Stromal cell of bone marrow (primary cell): ENCODE measurements at places on chromosomes 3 and 15.

- DNase-seq = no peak
These were observed 77.2 kb downstream of the LDHAL6B start for GRCh38 chr15:59283717-59284391.

DNA sequence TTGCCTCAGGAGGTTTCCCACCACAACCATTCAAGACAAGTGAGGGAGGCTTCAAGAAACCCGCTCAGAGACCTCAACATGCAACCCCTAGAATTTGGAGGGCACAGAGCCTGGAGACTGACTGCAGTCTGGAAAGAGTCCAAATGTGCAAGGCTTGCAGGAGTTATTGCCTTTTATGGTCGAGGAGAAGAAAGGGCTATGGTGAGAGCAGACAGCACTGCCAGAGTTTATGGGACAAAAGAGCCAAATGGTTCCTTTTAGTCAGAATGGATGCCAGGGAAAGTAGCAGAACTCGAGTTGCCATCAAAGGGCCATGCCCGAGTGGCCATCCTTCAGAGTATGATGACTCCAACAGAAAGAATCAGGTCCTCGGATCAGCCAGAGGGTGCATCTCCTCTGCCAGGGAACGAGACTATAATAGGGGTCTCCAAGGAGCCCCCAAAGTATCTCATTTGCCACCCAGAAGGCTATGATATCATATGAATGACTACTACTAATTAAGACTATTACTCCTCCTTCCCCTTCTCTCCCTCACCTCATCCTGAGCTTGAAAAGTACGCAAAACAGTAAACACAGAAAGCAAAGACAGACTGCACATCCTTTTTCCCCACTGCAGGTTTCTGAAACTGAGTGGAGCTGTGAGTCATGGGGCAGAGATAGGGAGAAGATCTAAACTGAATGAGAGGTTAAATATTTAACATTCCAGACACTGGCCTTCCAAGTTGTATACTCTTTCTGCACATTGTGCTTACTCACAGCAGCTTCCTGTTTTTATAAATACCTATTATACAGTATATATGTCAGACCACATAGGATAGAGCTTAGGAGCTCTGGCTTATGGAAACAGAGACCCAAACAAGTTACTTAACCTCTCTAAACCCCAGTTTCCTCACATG lies 33.9 kb upstream of the TMCO5A start:
- no peak for DNase-seq

- no peak for DNase-seq
These were observed 1059.8 kb downstream of the SI start for GRCh38 chr3:164018500-164018899.

DNA sequence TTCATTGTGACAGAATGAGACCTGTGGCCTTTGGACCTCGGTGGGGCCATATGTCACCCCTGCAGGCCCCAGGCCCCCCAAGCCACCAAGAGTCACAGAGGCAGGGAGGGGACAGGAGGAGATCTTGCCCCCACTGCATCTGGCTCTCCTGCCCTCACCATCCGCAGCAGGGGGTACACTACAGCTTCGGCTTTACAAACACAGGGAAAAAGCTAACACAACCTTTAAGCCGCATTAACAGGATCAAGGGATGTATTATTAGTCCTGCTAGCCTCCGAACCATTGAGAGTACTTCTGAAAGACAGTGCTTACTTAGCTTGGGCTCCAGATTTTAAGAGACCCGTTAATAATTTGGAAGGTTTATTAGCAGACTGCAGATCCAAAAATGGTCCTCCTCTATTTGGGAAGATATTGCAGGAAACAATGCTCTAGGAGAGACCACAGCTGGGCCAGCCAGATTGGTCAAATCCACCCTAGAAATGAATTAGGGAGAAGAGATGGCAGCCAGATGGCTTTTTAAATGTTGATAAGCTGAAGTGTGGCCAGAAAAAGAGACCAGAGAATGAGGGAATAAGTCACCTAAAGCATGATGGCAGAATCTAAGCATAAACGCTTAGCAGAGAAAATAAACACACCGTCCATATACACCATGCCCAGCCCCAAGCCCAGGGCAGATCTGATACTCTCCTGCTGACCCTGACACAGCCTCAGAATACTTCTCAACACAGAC lies 31.5 kb downstream of the SRGAP3 start:
- no peak for DNase-seq

DNA sequence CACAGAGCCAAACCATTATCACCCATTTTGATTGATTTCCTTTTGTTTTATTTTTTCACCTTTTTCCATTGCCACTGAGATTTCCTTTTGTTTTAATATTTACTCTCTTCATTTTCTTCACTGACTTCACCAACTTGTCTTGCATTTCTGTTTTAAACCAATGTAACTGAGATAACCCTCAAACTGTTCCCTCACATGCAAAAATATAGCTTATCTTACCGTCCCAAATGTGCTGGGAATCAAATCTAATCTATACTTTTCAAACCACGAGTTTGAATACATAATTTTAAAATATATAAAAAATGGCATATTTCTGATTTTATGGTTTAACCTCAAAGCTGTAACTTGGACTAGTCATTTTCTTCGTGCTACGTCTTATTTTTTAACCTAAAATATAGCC lies 143.8 kb downstream of the PLD1 start:
- no peak for DNase-seq

DNA sequence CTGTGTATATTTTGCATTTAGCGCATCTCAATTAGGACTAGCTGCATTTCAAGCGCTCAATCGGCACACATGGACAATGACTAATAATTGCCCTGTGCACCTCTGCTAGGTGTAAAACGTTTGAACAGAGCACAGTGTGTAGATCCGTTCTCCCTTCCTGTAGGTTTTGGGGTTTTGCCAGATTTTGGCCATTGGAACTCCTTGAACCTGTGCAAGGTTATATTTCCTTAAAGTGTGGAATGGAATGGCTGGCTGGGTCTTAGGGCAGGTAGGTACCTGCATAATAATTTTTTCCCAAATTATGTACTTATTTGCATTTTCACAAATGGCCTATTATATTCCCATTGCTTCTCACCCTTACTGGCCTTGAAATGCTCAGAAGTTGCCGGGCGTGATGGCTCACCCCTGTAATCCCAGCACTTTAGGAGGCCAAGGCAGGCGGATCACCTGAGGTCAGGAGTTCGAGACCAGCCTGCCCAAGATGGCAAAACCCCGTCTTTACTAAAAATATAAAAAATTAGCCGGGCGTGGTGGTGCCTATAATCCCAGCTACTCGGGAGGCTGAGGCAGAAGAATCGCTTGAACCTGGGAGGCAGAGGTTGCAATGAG lies 777 bp downstream of the RNU5B-1 start:
- no peak for DNase-seq

DNA sequence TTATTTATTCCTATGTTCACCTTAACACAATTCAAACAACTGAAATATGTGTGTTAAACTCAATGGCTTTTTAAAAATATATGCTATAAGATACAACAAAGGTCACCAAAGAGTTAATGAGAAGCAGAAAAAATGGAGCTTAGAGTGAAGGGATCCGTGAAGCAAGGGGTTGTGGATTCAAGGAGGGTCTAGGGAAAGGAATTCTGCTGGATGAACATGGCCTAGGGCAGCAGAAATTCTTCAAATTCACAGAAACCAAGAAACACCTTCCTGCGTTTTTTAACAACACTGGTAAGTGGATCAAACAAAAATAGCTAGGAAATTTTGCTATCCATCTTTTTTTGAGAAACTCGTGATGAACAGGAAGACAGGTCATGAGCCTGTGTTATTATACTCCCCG lies 59.3 kb upstream of the PLSCR5 start:
- DNase-seq = no peak

DNA sequence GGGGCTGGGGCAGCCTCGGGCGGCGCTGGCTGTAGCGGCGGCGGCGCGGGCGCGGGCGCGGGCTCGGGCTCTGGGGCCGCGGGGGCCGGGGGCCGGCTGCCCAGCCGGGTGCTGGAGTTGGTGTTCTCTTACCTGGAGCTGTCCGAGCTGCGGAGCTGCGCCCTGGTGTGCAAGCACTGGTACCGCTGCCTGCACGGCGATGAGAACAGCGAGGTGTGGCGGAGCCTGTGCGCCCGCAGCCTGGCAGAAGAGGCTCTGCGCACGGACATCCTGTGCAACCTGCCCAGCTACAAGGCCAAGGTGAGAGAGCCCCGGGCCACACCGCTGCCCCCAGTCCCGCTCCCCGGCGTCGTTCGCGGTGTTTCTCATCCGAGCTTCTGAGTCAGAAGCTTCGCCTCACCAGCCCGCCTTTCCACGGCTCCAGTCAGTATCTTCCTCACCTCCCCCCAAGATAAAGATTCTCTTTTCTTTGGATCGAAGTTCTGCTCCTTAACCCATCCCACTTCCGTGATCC lies 600 bp downstream of the FBXO45 start:
- no peak for DNase-seq

- no peak for DNase-seq
These were observed 6.3 kb upstream of the GTPBP8 start for GRCh38 chr3:112984485-112984884.

GRCh38 chr3:192731233-192731632 lies 3.9 kb upstream of the FGF12 start:
- no peak for DNase-seq

- DNase-seq = no peak
These were observed 157.5 kb downstream of the CTNNB1 start for GRCh38 chr3:41356775-41357174.

DNA sequence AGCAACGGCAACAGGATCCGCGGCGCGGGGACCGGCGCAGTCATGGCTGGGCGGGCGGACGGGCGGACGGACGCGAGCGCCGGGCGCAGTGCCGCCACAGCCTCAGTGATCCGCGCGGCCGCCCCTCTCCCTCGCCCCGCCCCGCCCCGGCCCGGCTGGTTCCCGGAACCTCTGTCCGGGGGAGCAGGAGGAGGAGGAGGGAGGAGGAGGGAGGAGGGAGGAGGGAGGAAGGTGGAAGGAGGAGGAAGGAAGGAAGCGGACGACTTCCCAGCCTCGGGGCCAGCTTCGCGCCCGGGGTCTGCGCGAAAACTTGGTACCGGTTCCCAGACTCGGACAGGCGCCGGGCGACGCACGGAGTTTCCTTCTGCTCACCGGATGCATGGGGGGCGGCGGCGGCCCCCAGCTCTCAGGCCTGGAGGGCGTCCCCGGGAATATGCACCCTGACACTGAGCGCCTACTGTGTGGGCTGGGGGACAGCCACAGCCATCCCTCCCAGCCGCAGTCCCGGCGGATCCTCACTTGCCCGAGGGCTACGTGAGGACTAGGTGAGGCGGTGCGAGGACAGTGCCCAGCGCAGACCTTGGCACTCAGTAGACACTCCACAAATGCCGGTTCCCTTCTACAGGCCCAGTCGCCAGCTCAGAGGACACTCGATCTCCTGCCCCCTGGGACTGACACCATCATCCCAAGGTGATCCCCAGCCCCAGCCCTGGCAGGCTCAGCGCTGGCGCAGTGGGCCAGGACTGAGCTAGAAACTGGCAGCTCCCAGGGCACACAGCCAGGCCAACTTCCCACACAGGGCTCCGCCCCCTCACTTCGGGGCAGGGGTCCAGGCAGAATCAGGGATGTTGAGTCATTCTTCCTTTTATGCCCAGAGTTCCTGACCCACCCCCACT lies at the start of gene SHISA5:
SHISA5 (minus strand) TSS at position 124 of the 896 bp plus-strand sequence; CDS start at position 44, 80 bp downstream.
- peak; percentile 59 for DNase-seq

DNA sequence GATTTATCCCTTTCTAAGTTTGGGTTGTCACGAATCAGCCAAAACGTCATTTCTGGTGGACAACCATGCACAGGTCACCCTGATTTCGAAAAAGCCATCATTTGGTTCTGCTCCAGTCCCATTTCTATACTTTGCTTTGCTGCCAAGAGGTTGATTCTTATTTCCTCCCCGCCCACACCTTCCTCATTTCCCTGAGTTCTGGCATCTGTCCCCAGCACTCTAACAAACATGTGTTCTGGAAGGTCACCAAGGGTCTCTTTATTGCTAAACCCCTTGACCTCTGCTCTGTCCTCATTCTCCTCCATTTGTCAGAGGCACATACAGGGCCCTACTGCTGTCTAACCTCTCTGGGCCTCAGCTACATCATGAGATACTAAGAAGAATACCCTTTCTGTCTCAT lies 36.4 kb upstream of the PTPRG start:
- no peak for DNase-seq

GRCh38 chr3:140399871-140400270 lies 278.0 kb upstream of the TRIM42 start:
- no peak for DNase-seq

- DNase-seq = no peak
These were observed 104.3 kb downstream of the GHSR start for GRCh38 chr3:172343979-172344378.

- no peak for DNase-seq
These were observed 166.6 kb upstream of the SLC24A5 start for GRCh38 chr15:47954196-47954595.

DNA sequence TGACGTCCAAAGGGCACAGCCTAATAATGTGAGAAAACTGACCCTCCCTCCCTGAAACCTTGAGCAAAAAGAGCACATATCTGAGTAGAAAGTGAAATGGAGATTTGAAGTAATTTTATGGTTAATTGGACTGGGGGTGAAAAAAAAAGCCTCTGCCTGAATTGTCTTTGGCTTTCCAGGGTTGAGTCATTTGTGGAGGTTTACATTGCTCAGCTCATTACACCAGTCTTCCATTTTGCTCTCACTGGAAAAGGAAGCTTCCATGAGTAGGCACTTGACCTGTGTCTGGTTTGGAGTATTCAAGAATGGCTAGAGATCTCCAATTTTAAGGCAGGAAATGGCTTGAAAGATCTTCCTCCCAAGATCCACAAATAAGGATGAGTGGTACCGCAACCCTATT lies 273.9 kb downstream of the PDCD6IP start:
- DNase-seq = no peak

GRCh38 chr3:112956351-112956750 lies 18.6 kb downstream of the CD200R1 start:
- DNase-seq = no peak

DNA sequence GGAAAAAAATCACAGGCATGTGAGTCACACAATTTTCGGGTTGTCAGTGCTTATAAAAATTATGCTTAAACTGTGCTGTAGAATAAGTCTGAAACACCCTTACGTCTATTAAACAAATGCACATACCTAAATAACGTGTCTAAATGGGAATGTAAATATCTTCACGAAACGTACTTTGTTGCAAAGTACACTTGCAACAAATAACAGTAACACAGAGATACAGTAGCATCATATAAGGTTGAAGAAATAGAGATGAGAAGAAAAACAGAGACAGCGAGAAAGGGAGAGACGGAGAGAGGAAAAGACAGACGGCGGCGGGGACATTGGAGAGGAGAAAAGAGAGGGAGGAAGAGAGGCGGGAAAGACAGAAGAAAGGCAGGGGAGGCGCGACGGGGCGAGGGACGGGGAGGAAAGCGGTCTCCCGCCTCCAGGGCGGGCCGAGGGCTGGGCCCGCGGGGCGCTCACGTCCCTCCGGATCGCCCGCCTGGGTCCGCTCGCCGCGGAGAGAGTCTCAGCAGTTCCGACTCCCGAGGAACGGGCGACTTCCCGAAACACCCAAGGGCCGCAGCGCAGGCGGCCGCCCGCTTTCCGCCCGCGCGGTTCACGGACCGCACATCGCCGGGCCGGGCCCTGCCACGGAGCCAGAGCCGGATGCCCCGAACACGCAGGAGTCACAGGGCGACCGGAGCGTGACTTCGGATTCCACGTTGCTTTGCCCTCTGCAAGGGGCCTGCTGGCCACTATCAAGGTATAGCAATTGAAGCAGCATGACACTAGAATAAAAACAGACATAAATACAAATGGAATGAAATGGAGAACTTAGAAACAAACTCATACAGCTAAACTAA lies 153.4 kb downstream of the LMLN start:
- no peak for DNase-seq
